Immature natural killer cell (primary cell): ENCODE measurements at places on chromosomes 1 and 21.

DNA sequence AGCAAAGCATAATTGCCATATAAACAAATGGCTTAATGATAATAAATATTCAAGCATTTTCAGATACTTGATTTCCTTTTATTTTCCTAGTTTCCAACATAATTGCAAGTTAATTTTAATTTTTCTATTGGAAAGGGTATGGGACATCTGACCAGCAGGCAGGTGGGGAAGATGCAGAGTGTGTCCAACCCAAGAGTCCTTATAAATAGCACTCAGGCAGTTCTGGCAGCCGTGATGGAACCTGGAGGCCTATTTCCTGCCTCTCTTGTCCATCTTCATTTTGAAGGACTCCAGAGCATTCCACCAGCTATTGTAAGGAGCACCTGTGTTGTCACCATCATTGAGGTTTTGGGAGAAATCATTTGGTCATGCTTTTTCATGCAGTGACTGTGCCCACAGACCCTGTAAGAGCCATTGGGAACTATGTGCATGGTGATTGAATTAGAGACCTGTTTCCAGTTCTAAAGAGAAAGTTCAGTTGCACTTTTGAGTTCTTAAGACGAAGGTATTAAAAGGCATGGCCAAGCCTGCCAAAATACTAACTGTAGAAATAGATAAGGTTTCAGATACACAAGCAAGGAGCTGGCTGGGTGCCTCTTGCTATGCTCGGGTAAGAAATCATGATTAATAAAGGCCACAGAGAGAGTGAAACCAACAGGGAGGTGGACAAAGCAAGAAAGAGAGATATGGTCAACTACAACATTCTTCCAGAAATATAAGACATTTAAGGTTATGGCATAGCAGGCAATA, 92.3 kb downstream of the SPATA46 start:
- no peak overlapping the region for H3K4me3 ChIP-seq
- no peak overlapping the region for H3K27ac ChIP-seq
- H3K4me1 ChIP-seq = no peaks in the 10 kb centered on the region
- no peak for DNase-seq

DNA sequence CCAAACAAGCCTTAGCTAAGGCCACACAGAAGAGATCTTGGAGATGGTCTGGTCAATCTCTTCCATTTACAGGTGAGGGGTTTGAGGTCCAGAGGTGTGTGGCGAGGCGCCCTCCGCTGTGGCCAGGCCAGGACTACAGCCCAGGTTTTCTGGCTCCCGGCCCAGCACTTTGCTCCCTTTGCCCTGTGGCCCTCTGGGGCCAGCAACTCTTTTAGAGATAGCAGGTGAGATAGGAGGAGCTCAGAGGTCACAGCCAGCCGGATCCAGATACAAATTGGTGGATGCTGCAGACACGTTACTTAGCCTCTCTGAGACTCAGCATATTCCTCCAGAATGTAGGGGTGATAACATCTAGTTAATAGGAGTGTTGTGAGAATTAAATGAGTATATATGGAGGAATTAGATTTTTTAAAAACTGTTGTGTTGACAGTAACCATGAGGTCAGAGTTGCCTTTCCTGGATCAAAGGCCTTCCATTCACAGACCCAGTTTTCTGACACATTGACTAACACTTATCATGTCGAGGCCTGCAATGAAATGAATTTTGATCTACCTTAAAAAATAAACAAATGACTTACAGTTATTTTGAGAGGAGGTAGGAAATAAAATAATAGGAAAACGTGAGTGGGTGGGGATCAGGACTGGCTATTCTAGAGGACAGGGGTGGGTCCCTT, 16.6 kb downstream of the TEX35 start:
- H3K36me3 ChIP-seq = no peaks in the 10 kb centered on the region
- no peak overlapping the region for H3K4me3 ChIP-seq
- DNase-seq = no peak
- H3K27me3 ChIP-seq = no peaks in the 10 kb centered on the region

- DNase-seq = no peak
- peak overlapping the region; percentile 44 for H3K4me3 ChIP-seq
- no peaks in the 10 kb centered on the region for H3K27me3 ChIP-seq
- H3K4me1 ChIP-seq = peaks cover 12% of the 10 kb centered on the region
Measured at GRCh38 chr1:3773572-3774275, 1.2 kb downstream of the SMIM1 start.

GRCh38 chr1:42680921-42681683, 1.1 kb upstream of the YBX1 start:
- H3K4me3 ChIP-seq = peak overlapping the region; percentile 99
- no peak for DNase-seq
- H3K36me3 ChIP-seq = peaks cover 16% of the 10 kb centered on the region
- peaks cover 52% of the 10 kb centered on the region for H3K4me1 ChIP-seq
- peak overlapping the region; percentile 91 for H3K27ac ChIP-seq

DNA sequence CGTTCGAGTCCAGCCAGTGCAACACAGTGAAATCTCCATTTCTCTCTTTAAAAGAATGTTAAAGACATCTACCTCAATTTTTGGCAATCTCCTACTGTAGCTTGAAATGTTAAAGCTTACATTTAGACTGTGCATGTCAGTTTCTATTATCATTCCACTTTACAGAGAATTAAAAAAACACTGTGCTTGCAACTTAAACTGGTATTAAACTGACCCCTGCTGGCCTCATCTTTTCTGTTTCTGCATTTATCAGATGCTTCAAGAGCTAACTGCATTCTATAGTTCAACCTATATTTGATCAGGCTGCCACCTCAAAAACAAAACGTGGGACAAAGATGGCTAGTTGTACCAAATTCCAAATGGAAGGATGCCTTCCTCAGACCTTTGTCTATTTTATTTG, 226.5 kb downstream of the SMYD3 start:
- DNase-seq = no peak
- no peaks in the 10 kb centered on the region for H3K36me3 ChIP-seq
- no peaks in the 10 kb centered on the region for H3K27me3 ChIP-seq
- no peaks in the 10 kb centered on the region for H3K4me1 ChIP-seq
- no peak overlapping the region for H3K4me3 ChIP-seq

DNA sequence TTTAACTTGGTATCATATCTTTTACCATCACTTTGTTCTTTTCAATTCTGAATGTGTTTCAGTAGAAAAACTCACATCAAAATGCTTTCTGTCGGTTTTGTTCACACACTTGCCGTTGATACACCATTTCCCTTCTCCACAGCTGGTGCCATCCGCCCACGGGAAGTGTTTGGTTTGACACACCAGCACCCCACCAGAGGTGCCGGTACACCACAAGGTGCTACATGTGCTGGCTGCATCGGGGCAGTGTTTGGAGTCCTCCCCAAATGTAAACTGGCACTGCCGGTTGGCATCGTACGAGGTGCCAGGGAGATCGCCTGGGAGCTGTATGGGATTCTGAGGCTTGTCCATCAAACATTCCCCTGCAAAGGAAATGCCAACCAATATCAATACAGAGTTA, 5.0 kb downstream of the ADAMTS1 start:
- peak overlapping the region; percentile 89 for H3K4me3 ChIP-seq
- H3K27ac ChIP-seq = peak overlapping the region; percentile 97
- peaks cover 15% of the 10 kb centered on the region for H3K27me3 ChIP-seq
- peak; percentile 79 for DNase-seq
- H3K4me1 ChIP-seq = peaks cover 77% of the 10 kb centered on the region

GRCh38 chr1:64483731-64484414, 13.9 kb downstream of the CACHD1 start:
- H3K27ac ChIP-seq = no peak overlapping the region
- H3K36me3 ChIP-seq = no peaks in the 10 kb centered on the region
- no peaks in the 10 kb centered on the region for H3K4me1 ChIP-seq
- peaks cover 7% of the 10 kb centered on the region for H3K27me3 ChIP-seq
- H3K4me3 ChIP-seq = no peak overlapping the region

GRCh38 chr21:43645136-43645891, 14.0 kb downstream of the HSF2BP start:
- no peak overlapping the region for H3K4me3 ChIP-seq
- peak overlapping the region; percentile 48 for H3K27ac ChIP-seq
- peaks cover 7% of the 10 kb centered on the region for H3K27me3 ChIP-seq
- no peaks in the 10 kb centered on the region for H3K36me3 ChIP-seq
- no peak for DNase-seq
- peaks cover 13% of the 10 kb centered on the region for H3K4me1 ChIP-seq

- H3K4me3 ChIP-seq = peak overlapping the region; percentile 81
- peaks cover 12% of the 10 kb centered on the region for H3K27me3 ChIP-seq
- H3K4me1 ChIP-seq = peaks cover 38% of the 10 kb centered on the region
- peak overlapping the region; percentile 77 for H3K27ac ChIP-seq
- no peaks in the 10 kb centered on the region for H3K36me3 ChIP-seq
Measured at GRCh38 chr1:11693917-11694316, 2.4 kb downstream of the DRAXIN start.

- no peak for DNase-seq
- peaks cover 4% of the 10 kb centered on the region for H3K4me1 ChIP-seq
- H3K36me3 ChIP-seq = no peaks in the 10 kb centered on the region
- no peaks in the 10 kb centered on the region for H3K27me3 ChIP-seq
Measured at GRCh38 chr1:108569097-108569728, 9.3 kb downstream of the EEIG2 start.

DNA sequence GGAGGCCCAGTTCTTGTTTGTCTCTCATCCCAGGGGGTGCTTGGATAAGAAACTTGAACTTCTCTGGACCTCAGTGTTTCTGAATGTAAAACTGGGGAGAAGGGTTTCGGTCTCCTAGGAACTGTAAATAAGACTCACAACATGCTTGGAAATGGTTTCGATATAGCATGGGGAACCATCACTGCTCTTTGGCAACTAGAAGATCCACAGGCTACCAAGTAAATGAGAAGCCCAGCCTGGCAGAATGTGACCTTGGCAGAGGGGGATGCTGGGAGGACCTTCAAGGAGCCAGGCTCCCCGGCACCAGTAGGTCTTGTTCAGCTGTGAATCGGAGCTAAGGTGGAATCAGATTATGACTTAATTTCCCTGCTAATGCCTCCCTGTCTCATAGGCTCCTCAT, 3.7 kb downstream of the ARL8A start:
- peaks cover 8% of the 10 kb centered on the region for H3K27me3 ChIP-seq
- H3K36me3 ChIP-seq = no peaks in the 10 kb centered on the region
- H3K4me1 ChIP-seq = peaks cover 57% of the 10 kb centered on the region
- DNase-seq = no peak

DNA sequence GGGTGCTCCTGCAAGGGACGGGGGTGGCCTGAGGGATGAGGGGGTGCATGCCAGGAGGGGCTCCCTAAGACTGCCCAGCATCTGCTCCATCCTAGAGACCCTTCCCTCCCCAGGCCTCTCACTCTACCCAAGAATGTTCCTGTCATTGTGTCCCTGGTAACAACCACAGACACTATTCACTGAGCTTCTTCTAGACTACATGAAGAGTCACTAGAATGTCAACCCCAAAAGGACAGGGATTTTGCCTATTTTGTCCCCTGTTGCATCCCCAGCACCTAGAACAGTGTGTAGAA, 2.9 kb downstream of the TNFRSF25 start:
- peaks cover 35% of the 10 kb centered on the region for H3K4me1 ChIP-seq
- H3K36me3 ChIP-seq = peaks cover 3% of the 10 kb centered on the region
- DNase-seq = no peak
- peaks cover 3% of the 10 kb centered on the region for H3K27me3 ChIP-seq

DNA sequence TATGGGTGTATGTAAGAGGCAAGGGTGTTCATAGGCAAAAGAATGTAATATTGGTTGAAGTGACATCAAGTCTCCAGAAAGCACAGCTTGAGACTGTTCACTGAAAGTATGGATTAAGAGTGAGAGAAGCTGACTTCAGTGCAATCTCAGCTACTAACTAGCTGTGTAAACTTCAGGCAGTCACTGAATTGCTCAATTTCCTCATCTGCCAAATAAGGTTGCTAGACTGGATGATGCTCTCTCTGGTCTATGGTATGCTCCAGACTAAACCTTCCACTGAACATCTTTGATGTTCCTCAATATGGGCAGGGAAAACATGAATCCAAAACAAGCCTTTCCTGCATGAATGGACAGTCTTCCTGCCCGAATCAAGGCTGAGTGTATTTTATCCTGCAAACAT, 111.8 kb upstream of the USH2A start:
- H3K4me3 ChIP-seq = no peak overlapping the region
- H3K27ac ChIP-seq = no peak overlapping the region
- H3K36me3 ChIP-seq = no peaks in the 10 kb centered on the region
- no peak for DNase-seq

- no peaks in the 10 kb centered on the region for H3K4me1 ChIP-seq
- H3K4me3 ChIP-seq = no peak overlapping the region
- no peak for DNase-seq
Measured at GRCh38 chr1:173257805-173258204, 50.7 kb upstream of the TNFSF4 start.

GRCh38 chr21:32844653-32845436, 73.3 kb upstream of the PAXBP1 start:
- peaks cover 2% of the 10 kb centered on the region for H3K27me3 ChIP-seq
- no peak overlapping the region for H3K27ac ChIP-seq
- no peaks in the 10 kb centered on the region for H3K36me3 ChIP-seq
- H3K4me1 ChIP-seq = no peaks in the 10 kb centered on the region

DNA sequence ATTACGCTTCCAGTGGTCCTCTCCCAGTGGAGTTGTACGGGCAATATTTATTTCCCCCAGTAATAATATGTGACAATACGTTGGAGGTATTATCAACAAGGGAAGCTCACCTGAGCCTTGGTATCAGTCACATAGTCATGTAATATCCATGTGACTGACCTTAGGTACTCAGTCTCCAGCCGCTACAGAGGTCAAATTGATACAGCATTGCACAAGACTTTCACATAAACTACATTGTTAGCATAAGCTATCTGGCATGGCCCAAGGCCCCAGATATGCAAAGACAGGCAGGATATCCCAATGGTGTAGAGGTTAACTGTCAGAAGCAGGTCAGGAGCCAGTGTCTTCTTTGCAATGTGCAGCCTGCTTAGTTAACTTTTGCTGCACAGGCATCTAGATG, 15.3 kb upstream of the CHIT1 start:
- H3K36me3 ChIP-seq = no peaks in the 10 kb centered on the region
- no peaks in the 10 kb centered on the region for H3K4me1 ChIP-seq
- no peak overlapping the region for H3K4me3 ChIP-seq
- H3K27ac ChIP-seq = no peak overlapping the region

GRCh38 chr21:32359719-32360260, 33.0 kb downstream of the URB1 start:
- H3K27me3 ChIP-seq = peaks cover 2% of the 10 kb centered on the region
- DNase-seq = no peak
- no peak overlapping the region for H3K27ac ChIP-seq
- no peaks in the 10 kb centered on the region for H3K4me1 ChIP-seq

DNA sequence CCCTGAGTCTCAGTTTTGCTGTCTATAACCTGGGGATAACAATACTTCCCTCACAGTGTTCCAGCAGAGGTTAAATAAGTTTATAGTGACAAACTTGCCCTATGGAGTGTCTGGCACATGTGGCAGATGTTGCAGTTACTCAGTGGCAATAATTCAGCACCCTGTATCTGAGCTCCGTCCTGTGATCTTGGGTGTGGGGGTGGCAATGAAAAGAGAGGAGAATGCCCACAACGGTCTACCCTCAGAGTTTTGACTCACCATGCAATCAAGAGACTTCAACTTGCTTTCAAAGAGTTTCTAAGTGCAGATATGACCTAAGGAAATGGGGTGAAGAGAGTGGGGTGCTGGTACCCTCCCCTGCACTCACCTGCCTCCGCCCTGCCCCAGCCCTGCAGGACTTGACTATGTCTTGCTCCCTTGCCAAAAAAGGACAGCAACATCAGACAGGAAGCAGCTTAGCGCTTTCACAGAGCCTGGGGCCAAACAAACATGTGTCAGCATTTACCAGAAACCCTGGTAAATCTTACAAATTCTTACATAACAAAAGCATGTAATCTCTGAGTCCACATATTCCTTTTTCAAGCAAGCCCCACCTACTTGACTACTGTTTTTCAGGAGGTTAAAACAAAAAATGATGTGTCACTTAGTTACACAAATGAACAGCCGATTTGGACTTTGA, 185.1 kb upstream of the CAMK1G start:
- no peaks in the 10 kb centered on the region for H3K4me1 ChIP-seq
- H3K27me3 ChIP-seq = peaks cover 2% of the 10 kb centered on the region
- H3K4me3 ChIP-seq = no peak overlapping the region
- no peaks in the 10 kb centered on the region for H3K36me3 ChIP-seq
